SK-N-SH treated with all-trans-retinoic acid at 6 μM for 48 hours (cell line): ENCODE measurements at places on chromosomes 7 and 10.
A peak's percentile ranks its signal among the peaks of the same experiment; 100 is the strongest.

DNA sequence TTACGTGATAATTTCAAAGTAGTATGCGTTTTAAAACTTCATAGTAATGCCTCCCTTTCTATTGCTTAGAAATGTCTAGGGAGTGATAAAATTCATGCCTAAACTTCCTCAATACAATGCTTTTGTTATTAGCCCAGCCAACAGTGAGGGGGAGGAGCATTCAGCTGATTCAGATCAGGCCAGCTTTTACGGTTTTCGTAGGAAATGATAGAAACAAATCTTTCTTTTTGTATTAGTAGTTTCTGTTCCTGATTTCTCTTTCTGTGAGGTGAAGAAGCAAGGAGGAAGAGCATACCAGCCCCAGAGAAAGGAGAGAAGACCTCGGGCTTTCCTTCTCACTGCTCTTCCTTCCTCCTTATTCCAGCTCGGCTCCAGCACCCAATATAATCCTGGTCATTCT lies 35.2 kb upstream of the ITPRID1 start:
- no peak for ATAC-seq

DNA sequence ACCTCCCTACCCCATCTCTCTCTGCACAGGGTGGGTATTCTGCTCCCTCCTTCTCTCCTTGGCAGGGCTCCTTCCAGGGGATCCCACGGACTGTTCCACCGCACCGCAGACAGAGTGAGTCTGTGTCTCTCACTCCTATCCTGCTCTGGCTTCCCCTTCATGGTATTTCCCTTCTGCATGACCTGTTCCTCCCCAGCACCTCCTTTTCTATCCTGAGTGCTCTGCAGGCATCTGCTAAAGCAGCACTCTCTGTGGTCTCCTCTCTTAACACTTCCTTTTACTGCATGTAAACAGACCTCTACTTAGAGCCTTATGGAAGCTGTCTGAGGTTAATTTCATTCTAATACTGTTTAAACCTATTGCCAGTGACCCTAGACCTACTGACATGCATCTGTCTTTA lies 171.5 kb downstream of the CCSER2 start:
- ATAC-seq: peak; percentile 54

- ATAC-seq: no peak
Measured at GRCh38 chr10:77685432-77685831, 47.8 kb upstream of the KCNMA1 start.

DNA sequence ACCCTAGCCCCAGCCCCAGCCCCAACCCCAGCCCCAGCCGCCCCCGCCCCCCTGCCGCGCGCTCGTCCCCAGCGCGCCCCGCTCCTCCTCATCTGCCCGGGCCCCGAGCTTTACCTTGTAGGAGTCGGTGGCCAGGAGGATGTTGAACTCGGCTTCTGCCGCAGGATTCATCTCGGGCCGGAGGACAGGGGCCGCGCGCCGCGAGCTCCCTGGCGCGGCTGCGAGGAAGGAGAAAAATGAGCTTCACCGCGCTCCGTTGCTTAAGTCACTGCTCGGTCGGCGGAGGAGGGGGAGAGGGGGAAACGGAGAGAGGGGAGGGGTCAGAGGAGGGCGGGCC lies at the start of gene NAMPT:
TSS of gene NAMPT (minus strand) at position 270 of the 337 bp plus-strand sequence. CDS start at position 171, 99 bp downstream.
- no peak for ATAC-seq

GRCh38 chr10:96588616-96589419 lies 2.0 kb upstream of the TM9SF3 start:
- no peak for ATAC-seq

DNA sequence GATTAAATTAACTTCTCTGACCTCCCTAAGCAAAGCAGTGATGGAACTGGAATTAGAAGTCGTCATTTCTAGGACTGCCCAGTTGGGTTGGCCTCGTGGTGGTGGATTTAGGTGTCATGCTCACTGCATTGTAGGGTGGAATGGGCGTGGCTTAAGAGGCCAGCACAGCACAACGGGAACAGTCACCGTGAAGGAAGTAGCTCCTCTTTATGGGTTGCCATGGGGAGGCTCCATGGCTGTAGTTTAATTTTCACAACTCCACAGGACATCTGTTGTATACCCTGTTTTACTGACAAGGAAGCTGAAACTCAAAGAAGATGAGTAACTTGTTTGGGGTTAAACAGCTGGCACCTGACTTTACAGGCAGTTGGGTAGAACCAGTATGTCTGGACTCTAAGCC lies 208.3 kb downstream of the CELF2 start:
- no peak for ATAC-seq
